GM10248 (cell line): ENCODE measurements at places on chromosomes 12 and 14.

GRCh38 chr14:93991212-93991611, 5.9 kb upstream of the CCDC197 start:
- DNase-seq = no peak

GRCh38 chr14:64659366-64659765, 44.9 kb upstream of the PLEKHG3 start:
- DNase-seq = no peak

- DNase-seq = no peak
These were observed 39.4 kb downstream of the HNRNPC start for GRCh38 chr14:21229821-21230220.

GRCh38 chr12:89020689-89021088, 331.6 kb downstream of the DUSP6 start:
- DNase-seq = no peak

- DNase-seq = no peak
These were observed 18.2 kb downstream of the RPS6KL1 start for GRCh38 chr14:74904635-74905503.

GRCh38 chr12:129779033-129779432, 124.8 kb downstream of the TMEM132D start:
- no peak for DNase-seq

DNA sequence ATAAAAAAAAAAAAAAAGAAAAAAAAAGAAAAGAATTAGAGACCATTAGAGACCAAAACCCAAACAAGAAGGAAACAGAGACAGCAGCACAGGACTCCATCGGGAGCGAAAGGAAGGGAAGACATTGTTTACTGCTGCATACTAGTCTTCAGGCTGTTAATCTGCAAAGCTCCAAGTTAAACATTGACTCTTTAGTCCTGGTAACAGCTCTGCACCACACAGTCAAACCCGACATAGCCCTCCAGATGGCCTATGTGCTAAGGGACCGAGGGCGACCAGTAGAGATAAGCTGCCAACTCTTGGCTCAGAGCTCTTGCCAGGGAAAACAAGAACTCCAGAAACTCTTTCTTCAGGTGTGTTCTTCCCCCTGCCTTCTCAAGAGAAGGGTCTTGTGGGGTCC, 7.8 kb downstream of the P2RX4 start:
- DNase-seq = no peak

DNA sequence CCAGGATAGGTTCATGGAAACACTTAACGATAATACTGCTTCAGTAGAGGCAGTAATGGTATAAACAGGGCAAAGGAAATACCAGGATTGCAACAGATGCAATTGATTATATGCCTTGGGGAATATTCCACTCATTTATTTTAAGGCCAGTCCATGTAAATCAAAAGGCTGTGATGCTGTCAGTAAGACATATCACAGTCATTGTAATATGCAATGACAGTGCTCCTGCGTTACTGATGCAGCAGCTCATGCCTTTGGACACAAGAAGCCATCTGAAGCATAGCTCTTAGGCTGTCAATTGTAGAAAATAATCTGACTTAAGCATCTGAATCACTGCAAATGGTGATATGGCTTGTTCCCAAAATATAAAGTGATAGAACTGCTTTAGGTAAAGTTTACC, 674.8 kb downstream of the TMTC2 start:
- DNase-seq = no peak

DNA sequence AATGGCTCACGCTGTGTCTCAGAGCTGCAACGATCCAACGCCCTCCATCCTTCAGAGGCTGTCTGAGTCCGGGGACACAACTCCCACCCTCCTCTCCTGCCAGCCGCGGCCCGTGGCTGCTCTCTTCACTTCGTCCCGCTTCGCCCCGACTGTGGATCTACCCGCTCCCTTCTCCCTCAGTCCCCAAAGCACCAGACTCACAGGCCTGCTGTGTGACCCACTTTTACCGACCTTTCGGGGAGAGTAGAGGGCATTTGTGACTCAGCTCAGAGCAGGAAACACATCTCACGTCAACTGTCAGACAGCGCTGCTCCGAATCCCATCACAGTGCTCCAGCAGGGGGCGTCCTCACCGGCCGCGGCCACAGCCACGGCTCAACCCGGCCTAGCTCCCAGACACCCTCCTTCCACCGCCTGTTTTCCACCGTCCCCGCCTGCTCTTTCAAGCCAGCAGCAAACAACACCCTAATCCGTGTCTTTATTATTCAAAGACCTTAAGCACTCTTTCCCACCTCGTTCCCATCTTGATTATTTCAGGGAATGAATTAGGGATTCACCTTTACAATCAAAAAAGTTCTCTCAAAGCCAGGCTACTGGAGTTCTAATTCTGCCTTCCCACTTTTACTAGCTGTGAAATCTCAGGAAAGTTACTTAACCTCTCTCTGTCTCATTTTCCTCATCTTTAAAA, 5.0 kb upstream of the AQP2 start:
- peak; percentile 92 for DNase-seq

GRCh38 chr12:131836714-131837397, 8.7 kb downstream of the MMP17 start:
- DNase-seq = no peak

- no peak for DNase-seq
These were observed 135.2 kb upstream of the C14orf180 start for GRCh38 chr14:104444159-104445030.

DNA sequence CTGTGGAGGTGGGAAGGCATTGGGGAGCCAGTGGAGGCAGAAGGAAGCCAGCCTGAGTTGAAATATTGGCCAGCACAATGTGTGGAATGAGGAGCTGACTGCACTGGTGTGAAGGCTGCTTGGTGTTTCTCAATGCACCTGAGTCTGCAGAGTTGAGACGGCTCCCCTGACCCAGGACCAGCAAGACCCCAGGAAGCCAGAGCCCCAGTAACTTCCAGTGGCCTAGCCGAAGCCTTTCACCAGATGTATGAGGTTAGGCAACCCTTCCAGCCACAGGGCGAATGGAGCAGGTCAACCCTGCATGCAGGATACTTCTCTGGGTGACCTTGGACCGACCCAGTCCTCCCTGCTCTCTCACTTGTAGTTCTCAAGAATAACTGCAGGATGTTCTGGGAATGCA, 12.9 kb upstream of the KRT73 start:
- DNase-seq = no peak

GRCh38 chr14:72682188-72682587, 211.7 kb downstream of the DPF3 start:
- no peak for DNase-seq

- no peak for DNase-seq
These were observed 49.4 kb upstream of the STK38L start for GRCh38 chr12:27194644-27195043.

DNA sequence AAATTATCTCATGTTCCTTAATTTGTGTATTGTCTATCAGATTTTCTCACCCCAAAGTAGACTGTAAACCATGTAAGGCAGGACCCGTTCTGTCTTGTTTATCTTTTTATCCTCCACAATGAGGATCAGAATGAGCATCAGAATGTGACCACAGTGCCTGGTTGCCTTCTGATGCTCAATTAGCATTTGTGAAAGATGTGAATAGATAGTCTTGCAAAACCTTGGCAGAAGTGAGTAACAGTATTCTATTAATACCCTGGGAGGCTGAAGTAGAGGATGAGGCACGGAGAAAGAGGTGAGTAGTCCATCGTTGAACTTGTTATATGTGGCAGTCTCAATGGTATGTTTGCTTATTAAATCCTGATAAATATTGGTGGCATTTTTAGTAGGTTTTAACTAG, 781.4 kb downstream of the NRXN3 start:
- DNase-seq = no peak

GRCh38 chr14:53110096-53110495, 43.0 kb downstream of the DDHD1 start:
- no peak for DNase-seq

DNA sequence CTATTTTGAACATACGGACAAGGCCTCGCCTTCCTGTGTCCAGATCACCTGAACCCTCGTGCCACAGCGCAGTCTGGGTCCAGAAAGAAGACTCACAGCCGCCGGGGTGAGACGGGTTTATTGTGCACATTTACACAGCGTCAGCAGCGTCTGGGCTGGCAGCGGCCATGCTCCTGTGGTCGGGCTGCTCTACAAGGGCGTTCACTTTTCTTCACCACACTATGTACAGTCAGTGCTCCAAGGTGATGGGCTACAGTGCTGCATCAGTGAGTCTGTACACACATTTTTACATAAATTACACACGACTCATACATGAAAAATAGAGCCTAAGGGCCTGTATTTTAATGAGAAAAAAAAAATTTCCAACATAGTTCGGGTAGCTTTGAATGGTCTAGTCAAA, 18.0 kb downstream of the ZFYVE21 start:
- no peak for DNase-seq

GRCh38 chr12:125518074-125518473, 452.8 kb downstream of the AACS start:
- no peak for DNase-seq

- no peak for DNase-seq
These were observed 84.5 kb upstream of the EGLN3 start for GRCh38 chr14:34035177-34035933.

GRCh38 chr12:2049604-2050540, 2.9 kb upstream of the CACNA1C start:
- DNase-seq = no peak

- no peak for DNase-seq
These were observed 39.9 kb downstream of the PPP4R3A start for GRCh38 chr14:91470216-91470615.

GRCh38 chr12:120847814-120848213, 56.3 kb downstream of the SPPL3 start:
- DNase-seq = peak; percentile 51

DNA sequence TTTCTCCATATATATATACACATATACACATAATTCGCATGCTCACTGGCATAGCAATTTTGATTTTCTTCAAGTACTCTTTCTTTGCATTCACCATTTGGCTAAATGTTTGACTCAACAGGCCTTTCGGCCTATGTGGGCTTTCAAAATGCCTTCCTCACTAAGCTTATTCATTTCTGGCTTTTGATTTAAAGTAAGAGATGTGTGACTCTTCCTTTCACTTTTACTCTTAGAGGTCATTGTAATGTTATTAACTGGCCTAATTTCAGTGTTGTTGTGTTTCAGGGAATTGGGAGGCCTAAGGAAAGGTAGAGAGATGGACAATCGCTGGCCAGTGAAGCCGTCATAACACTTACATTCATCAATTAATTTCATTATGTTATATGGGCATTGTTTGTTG, 14.5 kb upstream of the KLRD1 start:
- DNase-seq = no peak

GRCh38 chr14:50792051-50792477, 38.9 kb downstream of the NIN start:
- no peak for DNase-seq

DNA sequence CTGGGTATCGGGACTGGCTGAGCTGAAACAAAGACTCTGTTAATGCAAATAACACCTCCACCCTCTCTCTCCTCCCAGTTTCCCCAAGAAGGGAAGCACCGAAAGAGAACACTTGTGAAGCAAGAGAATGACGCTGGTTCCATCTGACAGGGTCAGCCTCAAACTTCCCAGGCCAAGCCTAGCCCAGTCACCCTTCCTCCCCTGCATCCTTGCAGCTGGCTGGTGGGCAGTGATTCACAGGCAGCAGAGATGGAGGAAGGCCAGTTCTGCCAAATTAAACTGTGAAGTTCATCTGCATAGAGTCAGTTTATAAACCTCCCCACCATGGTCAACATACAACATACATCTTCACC, 2.8 kb downstream of the LRRC74A start:
- DNase-seq = no peak

DNA sequence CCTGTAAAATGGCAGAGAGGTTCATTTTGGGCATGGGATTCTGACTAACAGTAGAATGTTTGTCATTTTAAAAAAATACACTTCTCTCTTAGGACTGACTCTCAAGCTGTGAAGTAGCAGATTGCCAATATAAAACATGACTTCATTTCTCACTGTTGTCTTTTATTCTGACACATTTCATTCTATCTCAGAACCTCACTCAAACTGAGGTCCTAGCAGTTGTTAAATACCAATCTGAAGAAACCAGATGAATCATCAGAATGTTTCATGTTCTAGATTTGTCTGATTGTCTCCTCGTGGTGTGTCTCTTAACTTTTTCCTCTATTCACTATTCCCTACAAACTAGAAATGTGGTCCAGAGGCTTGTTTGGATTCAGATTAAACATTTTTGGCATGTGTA, 276.5 kb upstream of the NPAS3 start:
- DNase-seq = no peak

DNA sequence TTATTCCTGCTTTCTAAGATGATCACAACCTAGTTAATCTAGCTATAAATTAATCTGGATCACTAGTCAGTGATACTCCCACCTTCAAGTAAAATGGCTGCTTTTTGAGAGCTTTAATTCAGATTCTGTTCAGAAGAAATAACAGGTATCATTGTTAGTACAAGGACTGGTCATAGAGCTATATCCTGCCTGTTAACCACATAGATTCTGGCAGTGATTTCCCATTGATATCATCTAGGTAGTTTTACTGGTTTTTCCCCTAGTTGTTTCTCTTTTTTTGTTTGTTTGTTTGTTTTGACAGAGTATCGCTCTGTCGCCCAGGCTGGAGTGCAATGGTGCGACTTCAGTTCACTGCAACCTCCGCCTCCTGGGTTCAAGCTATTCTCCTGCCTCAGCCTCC, 39.0 kb upstream of the HIF1A start:
- DNase-seq = no peak

DNA sequence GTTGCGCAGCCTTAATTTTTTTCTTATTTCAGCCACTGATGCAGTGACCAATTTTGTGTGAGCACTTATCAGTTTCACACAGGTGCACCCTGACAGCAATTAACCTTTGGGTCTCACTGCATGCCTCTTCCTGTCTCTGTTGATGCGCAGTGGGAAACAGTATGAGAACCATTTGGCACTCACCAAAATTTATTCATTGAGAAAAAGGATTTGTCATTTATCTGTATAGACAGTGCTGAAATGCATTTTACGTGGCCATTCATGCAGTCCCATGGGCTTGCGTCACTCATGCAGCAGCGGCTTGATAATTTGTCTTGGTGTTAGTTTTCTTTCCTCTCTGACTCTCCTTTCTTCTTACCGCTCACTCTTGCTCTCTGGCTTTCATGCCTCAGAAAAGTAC, 157.5 kb downstream of the C12orf75 start:
- DNase-seq = no peak

DNA sequence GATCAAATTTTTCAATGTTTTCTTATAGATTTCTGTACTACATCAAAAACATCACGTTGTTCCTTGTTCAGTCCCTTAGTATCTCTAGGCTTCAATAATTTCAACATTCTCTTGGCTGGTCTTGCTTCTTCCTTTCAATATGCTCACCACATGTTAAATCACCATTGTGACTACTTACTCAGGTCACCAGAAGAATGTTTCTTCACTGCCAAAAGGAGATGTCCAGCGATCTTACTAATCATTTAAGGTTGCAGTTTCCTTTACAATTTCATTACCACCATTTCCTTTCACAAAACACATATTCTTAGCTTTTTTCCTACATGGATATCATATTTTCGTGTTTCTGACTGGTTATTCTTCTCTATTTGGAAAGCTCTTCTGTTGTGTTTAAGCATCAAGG, 363.8 kb downstream of the NAV3 start:
- DNase-seq = no peak
